Activated T-cell treated with anti-CD3 and anti-CD28 coated beads, Interleukin-2, amount 50 U/mL, for 1 hour (primary cell): ENCODE measurements at places on chromosomes 13 and 19.

DNA sequence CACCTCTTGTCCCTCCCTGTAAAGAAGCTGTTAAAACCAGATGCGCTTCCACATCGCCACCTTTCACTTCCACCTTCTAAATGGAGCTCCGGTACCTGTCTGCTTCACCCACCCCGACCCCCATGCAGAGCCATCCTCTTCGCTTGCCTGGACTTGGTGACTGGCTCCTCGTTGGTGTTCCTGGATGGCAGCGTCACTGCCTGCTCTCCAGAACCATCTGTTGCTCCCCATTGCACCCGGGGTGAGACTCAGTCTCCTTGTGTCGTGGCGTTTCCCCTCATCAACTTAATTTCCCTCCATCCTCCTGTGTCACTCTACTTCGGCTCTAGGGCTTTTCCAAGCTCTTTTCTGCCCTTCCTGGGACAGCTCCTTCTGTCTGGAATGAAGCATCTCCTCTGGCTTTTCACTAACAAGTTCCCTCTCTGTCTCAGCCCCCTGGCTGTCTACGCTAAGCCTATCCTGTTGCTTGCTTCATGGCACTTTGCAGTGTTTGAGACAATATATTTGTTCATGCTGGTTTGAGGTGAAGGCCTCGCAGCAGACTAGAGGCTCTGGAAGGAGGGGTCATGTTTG, 10.3 kb downstream of the CEBPG start:
- peak; percentile 11 for DNase-seq

DNA sequence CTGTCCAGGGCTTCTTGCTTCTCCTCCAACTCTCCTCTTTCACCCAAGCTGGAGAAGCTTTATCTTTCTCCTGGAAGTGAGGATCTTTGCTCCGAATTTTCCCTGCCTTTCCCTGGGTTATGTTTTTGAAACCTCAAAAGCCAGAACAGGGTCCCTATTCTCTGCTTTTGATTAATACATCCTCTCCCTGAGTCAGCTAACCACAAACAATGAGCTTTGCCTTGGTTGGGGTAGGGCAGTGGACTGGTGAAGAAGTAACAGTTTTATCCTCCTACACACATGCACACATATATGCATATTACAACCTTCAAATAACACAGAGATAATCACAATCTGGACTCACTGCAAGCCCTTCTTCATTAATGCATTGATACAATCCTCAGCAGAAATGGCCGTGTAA, 44.6 kb downstream of the DLEU7 start:
- no peak for DNase-seq

GRCh38 chr13:48950501-48950875, 25.2 kb upstream of the FNDC3A start:
- DNase-seq: no peak

- DNase-seq: peak; percentile 82
These were observed 30.2 kb downstream of the CYP2F1 start for GRCh38 chr19:41144403-41144802.

DNA sequence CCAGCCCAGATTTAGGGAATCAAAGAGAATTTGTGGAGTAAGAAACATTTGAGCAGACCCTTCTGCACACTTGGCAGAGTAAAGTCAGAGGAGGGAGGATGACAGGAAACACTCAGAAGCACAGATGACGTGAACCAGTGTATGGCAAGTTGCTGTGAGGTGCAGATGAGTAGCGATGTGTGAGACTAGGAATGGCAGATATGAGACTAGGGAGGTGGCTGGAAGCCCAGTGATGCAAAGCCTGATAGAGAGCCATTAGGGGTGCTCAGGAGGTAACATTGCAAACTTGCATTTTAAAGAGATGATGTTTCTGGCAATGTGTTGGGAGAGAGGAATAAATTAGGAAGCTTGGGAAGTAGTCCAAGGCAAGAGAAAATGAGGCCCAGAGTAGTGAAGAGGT, 44.0 kb downstream of the PCDH17 start:
- no peak for DNase-seq

- no peak for DNase-seq
These were observed 1174.2 kb downstream of the DIAPH3 start for GRCh38 chr13:58989556-58989955.

DNA sequence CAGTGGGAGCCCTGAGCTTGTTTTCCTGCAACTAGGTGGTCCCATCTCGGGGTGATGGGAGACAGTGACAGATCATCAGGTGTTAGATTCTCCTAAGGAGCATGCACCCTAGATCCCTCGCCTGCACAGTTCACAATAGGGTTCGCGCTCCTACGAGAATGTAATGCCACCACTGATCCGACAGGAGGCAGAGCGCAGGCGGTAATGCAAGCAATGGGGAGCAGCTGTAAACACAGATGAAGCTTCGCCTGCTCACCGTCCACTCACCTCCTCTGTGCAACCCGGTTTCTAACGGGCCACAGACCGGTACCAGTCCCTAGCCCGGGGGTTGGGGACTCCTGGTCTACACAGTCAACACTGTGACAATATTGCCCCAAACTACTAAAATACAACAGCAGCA, 38.8 kb downstream of the CARD8 start:
- DNase-seq: no peak

- DNase-seq: no peak
These were observed 106.8 kb downstream of the LACC1 start for GRCh38 chr13:43986421-43986981.

DNA sequence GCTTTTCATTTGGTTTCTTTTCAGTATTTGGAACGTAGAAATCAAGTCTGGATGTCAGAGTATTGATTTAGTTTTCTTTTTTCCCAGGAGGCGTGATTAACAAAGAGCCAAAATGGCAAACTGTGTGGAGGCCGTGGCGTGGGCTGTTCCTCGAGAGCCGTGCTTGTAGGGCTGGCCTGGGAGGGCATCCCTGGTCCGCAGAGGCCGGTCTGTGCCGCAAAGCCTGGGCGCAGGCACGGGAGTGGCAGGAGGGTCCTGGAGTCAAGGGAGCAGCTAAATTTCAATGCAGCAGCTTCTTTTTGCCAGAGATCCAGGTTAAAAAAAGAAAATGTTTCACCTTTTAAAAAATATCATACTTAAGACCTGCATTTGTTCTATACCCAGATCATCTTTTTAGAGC, 13.1 kb upstream of the MCF2L start:
- no peak for DNase-seq

DNA sequence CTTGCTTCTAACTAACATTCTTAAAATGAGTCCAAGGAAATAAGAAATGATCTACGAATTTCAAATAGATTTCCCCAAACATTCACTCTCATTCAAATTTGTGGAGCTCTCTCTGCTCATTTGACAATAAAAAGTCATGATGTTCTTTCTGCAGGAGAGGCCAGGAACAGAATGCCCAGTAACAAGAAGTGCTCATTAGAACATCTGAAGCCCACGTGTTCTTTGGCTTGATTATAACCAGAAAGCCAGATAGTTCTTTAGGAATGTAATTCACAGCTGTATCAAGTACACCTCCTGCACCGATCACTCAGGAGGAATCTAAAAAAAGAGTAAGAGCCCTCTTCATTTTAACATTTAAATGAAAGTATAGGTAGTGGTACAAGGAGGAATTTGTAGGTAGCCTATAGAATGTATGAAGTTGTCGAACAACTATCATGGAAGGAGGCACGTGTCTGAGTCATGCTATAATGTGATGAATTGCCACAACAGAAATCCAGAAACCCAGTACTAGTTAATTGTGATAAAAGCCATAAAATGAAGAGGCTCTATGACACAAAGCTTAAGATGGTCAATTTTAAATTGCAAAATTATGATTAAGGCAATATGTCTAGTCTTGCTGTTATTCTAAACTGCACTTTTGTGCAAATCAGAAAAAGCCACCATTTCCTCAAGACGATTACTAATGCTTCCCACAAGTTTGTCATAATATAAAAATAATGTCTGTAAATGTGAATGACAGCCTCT, 12.8 kb downstream of the MEDAG start:
- DNase-seq: no peak

DNA sequence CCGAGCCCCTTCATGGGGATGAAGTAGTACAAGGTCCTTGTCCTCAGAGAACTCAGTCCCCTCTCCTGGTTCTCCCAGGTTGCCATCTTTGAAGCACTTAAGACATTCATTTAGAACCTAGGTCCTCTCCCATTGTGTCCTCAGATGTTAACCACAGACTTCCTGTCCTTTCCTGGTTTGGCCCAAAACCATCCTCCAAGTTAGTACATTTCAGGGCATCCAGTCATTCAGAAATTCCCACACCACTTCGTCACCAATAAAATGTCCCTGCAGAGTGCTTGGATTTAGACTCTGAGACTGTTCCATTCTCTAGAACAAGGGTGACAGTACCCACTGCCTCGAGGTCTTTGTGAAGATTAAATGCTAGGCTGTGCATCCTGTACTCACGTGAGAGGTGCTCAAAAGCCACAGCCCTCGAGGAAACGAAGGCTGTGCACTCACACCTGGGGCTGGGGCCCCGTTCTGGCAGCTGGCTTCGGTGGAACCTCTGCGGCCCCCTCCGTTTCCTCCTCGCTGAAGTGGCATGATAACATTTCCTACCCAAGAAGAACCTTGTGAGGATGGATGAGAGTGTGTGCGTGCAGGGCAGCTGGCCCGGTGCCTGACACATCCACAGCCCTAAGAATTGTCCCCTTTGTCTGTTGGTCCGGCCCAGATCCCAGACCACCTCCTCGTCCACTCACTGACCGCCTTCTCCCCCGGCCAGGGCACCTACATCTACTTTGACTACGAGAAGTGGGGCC, 4.7 kb downstream of the LENG1 start:
- DNase-seq: peak; percentile 41

- no peak for DNase-seq
These were observed 15.0 kb downstream of the TSHZ3 start for GRCh38 chr19:31334101-31334848.

DNA sequence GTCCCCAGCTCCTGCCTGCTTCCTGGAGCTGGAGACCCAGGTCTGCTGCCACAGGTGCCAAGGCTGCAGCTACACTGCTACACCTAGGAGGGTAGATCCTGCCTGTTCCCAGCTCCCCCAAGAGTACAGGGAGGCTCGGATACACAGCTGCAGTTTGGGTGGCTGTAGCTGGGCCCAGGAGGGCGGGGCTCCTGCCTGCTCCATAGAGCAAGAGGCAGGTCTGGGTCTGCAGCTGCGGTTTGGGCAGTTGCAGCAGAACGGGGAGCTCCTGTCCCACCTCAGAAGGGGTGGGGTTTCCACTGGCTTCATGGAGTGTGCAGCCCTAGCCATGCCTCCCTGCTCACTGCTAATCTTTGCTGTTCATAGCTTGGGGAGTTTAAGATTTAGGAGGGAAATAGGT, 199.0 kb downstream of the NUFIP1 start:
- no peak for DNase-seq

DNA sequence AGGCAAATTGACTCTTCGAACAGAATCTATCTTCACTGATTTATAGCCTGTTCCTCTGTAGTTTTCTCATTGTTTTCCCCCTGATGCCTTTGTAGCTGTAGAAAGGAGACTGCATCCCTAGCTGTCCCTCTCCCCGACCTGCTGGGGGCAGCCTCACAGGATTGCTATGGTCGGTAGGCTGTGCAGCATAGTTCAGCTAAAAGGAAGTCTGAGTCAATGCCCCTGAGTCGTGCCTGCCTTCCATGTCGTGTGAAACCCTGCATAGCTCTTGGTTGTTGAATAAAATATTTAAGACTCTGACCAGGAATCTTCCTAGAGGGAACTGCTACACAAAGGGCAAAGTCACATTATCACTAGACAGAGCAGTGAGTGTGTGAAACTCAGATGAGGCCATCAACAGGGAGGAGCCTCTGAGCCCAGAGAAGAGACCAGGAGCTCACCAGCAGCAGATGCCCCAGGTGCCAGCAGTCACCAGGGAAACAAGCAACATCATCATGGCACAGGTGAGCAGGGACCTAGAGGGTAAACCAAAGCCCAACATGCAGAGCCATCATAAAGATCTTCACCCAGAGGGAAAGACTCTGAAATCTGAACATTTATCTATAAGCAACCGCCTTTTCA, 108.4 kb upstream of the NBEA start:
- DNase-seq: no peak

- no peak for DNase-seq
These were observed 658 bp upstream of the ISOC2 start for GRCh38 chr19:55461974-55462626.

- no peak for DNase-seq
These were observed 503.3 kb downstream of the COG6 start for GRCh38 chr13:40158757-40159156.

DNA sequence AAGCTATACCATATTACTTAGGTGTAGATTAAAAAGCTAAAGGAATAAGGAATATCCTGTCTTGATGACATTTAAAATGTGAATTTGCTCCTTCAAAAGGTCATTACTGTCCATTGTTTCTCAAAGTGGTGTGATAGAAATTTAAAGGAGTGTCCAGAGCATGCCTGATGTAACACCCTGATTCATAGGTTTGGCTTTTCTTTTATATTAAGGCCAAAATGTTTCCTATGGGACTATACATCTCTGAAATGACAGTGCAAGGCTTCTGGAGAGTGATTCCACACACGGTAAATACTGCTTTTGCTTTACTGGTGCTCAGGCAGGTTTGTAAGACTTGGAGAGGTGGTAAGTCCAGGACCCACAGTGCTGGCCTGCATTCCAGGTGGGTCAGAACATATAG, 289.9 kb downstream of the RFC3 start:
- no peak for DNase-seq

GRCh38 chr19:29016926-29017760, 195.8 kb downstream of the UQCRFS1 start:
- no peak for DNase-seq

DNA sequence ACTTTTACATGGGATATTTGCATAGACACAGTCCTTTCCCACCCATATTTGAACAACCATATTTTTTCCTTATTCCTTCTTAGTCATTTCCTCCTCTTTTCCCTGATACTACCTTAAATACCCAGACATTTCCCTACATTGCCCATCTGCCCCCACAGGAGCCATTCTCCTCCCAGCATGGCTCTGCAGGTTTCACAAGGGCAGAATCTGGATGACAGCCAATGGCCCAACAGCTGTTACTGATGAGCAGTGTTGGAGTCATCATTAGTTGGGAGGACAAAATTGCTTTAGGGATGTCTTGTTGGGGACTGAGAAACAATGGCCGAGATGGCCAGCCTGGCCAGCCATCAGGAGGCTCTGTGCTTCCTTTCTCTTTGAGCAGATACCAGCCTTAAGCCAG, 209.5 kb downstream of the KLF5 start:
- no peak for DNase-seq

DNA sequence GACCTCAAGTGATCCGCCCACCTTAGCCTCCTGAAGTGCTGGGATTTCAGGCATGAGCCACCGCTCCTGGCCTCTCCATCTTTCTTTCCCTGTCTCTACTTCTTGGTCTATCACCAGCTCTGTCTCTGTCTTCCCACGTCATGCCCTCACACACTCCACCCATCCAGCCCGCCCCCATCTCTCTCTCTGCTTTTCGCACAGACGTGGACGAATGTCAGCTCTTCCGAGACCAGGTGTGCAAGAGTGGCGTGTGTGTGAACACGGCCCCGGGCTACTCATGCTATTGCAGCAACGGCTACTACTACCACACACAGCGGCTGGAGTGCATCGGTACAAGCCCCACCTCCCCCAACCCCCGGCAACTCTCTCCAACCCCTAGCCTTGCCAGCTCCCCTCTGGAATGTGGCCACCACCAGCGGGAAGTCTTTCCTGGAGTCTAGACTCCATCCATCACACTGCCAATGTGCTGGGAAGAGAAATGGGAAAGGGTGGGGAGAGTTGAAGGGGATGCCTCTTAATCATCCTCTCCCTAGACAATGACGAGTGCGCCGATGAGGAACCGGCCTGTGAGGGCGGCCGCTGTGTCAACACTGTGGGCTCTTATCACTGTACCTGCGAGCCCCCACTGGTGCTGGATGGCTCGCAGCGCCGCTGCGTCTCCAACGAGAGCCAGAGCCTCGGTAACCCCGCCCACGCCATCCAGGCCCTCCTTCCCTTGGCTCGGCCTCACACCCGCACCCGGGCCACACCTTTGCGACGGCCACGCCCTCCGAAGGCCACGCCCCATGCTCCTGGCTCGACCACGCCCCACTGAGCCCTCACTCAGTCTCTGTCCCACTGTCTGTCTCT, 22.5 kb downstream of the LTBP4 start:
- DNase-seq: no peak
